ENCODE measurements at places on chromosomes 3 and 15. TPM values are rescaled to one million over a fixed set of nuclear protein-coding genes. Genes with fewer than 3 reads are reported as not detected.

Gene MB21D2
- 14.6 TPM for polyA plus RNA-seq

DNA sequence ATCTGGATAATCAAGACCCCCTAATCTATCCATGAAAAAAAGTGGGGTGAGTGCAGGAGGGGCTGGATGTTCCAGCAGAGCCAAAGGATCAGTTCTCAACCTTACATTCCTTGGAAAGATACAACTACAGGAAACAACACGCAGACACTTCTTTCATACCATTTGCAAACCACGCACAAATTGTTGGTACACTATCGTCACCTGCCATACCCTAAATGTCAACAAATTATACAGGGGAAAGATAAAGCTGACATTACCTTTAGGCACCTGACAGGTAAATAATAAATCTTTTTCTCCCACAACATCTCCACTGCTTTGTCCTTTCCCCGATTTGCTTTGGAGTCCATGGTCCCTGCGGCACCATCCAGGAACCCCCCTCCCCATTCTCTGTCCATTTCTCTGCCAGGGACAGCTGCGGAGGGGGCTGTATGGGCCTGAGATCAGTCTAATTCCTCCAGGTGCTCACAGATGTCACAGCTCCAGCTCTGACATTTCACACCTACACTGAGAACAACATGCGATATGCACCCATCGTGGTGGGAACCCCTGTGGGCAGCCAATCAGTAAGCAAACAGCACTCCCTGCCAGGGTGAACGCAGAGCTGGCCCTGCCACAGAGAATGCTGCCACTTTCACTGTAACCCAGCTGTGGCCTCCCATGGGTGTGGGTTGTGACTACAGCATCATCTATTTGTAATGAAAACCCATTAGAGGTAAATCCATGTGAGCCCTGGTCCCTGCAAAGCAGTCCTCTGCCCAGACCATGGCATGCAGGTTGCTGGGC, 37.7 kb upstream of the BCL2L10 start:
- no peak for DNase-seq

DNA sequence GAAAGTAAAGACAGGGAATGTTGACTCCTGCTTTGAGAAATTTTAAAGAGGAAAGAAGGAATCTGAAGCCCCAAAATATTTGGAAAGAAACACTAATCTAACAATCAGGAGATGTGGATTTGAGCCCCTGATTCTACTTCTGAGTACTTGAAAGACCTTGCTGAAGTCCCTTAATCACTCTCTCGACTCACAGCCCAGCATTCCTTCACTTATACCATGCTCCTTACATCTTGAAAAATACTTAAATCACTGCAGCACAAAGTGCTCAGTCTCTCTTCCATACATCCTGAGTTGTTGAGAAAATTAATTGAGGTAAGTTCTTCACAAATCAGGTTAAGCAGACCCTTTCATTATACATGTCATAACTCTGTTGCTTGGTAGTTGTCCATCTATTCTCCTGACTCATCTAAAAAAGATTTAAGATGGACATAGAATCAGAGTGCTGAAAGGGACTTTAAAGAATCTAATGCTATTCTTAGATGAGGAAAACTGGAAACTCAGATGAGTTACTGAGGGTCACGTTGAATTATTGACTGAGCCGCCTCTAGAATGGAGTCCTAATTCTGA, 72.8 kb upstream of the THSD4 start:
- peak; percentile 34 for DNase-seq

Gene MTMR10
- polyA plus RNA-seq, result 9.9 TPM

DNA sequence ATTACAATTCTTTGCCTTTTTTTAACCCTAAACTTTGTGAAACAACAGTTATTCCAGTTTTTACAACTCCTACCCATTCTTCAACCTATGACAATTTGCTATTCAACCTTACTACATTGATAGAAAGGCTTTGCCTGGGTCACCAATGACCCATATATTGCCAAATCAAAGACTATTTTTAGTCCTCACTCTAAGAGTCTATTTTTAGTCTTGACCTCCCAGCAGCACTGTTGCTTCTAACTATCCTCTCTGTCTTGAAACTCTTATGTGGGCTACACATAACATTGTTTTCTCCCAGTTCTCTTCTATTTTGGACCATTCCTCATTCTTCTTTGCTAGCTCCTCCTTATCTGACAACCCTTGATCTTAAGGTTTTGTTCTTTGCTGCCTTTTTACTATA, 71.4 kb downstream of the C3orf80 start:
- peak; percentile 28 for DNase-seq

DNA sequence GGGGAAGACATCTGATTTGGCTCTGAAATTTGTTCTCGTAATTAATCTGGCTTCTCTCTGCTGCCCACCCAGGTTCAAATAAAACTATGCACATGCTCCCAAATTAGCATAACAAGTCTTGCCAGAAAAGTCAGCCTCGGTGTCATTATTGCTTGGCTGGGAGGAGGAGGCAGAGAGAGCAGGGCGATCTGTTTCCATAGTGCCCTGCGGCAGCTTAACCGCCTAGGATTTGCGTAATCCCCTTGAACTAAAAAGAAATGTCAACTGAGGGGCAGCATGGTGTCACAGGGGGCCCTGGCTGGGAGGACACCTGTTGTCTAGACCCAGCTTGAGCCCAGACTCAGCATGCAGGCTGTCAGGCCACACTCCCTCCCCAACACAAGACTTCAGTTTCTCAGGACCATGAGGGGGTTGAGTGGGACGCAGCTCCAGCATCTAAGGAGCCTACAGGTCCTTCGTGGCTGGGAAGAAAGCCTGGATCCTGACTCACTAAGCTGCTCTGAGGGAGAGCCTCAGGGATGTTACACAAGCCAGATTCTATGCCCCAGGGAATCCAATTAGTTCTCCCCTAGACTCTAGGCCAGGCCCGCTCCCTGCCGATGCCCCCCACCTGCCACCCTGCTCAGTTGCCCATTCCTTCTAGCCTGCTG, 17.3 kb downstream of the MRPS11 start:
- DNase-seq, result peak; percentile 64

DNA sequence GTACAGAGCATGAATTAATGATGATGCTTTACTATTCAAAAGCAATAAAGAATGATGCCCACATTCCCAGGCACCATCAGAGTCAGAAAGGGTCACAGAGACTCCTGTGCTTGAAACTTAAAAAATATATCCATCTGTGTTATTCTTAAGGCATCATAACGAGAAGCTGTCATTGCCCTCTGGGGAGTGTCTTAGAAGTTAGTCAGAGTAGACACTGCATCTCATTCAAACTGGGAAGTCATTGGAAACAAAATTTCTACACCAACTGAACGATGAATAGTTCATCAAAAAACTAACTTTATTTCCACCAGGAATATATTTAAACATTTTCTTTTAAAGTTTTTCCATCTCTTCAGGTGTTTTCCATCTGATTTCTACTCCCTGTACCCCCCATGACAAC, 122.9 kb downstream of the RFTN1 start:
- DNase-seq, result no peak

Gene GOLGA6L25
- not detected for polyA plus RNA-seq

- peak; percentile 91 for DNase-seq
These were observed at the start of gene RNU6-1 for GRCh38 chr15:67839929-67840748. Gene RNU6-1, minus strand, starts transcription at chr15:67840045.

- DNase-seq, result no peak
These were observed 62.5 kb upstream of the GBE1 start for GRCh38 chr3:81823882-81824395.

- DNase-seq, result peak; percentile 37
These were observed 10.8 kb downstream of the PAK6 start for GRCh38 chr15:40249477-40250303.

Gene LRIG1
- 55.9 TPM for polyA plus RNA-seq

Data from IMR-90 (cell line).